ENCODE measurements at places on chromosomes 3 and 15.

- DNase-seq: peak; percentile 43
Measured at GRCh38 chr15:53586799-53587198, 172.7 kb downstream of the WDR72 start.

DNA sequence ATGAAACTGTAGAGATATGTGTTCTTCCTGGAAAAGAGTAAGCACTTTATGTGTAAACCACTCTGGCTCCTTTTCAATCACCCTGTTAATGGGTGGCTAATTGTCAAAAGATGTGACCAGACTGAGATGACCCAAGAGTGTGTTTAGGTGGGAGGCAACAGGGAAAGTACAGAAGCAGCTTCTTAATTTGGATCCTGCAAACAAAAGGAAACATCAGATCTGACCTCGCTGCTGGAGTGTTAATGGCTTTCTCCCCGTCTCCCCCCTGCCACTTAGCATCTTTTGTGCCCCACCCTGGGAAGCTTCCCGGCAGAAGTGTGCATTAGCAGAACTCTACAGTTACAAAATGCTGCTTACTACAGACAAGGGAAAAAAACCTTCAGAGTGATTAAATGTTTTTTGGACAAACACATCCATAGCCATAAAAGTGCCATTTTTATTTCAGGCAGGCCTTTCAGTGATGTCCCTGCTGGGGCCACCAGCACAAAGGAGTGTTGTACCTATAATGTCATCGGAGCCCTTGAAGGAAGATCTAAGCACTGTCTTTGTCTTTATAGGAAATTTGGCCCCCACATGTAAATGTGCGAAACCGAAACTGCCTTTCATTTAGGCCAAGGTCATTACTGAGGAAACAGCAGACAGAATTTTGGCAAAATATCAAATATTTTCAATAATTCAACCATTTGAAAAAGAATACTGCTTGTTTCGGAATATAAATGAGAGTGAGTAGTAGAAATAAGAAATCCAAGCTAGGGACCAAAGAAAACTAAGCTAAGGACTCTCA is 311.0 kb downstream of the WDR72 start:
- no peak for DNase-seq

- no peak for DNase-seq
Measured at GRCh38 chr3:111706527-111706926, 111.4 kb upstream of the ZBED2 start.

GRCh38 chr3:65146179-65146578 is 458.4 kb upstream of the ADAMTS9 start:
- DNase-seq: no peak

DNA sequence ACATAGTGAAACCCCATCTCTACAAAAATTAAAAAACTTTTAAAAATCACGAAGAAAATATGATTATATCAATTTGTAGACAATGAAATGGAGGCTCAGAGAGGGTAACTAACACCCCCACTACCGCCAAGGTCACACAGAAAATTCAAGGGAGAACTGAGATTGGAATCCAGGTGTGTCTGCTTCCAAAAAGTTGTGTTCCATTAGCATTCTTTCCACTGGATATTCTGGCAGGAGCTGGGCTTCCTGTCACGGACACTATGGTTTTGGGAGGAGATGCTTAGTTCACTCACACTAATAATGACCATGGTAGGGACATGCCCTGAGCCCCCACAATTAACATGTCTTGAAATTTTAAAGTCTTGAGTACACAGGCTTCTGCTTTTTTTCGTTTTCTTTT is 28.8 kb downstream of the CTSH start:
- DNase-seq: no peak

DNA sequence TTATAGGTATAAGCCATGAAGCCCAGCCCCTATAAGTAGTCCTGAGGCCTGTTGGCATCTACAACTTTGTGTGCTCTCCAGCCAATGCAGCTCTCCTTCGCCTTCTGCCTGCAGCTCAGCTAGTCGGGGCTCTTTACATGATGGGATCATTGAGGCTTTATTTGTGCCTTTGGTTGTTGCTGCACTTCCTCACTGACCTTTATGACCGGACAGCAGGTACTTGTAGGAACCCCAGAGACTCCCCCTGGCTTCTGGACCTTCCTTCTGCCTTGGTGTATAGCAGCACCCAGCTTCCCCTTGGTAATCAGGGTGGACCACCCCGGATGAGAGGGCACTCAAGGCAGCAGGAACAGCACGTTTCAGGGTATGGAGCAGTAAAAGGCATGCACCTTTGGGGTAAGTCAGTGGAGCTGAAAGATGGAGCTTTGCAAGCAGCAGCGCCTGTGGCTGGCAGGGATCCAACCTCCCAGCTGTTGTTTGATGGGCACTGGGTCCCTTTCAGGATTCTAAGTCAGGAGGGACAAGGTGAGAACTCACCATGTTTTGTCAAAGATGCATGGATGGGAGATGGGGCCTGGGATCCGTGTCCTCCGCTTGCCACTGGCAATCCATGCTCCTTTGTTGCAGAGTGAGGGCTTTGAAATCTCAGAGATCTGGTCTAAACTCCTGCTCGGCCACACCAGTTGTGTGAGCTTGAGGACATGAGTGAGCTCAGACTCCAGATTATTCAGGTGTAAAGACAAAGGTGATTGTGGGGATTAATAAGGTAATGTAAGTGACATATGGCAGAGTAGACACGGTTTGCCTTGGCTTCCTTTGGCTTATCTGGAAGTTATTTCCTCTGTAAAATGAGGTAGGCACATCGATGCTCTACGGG is 65.1 kb upstream of the KLF13 start:
- DNase-seq: no peak

- no peak for DNase-seq
Measured at GRCh38 chr3:8621872-8622271, 22.7 kb downstream of the SSUH2 start.

GRCh38 chr3:57120040-57120439 is 45.1 kb downstream of the IL17RD start:
- DNase-seq: no peak

- DNase-seq: no peak
Measured at GRCh38 chr15:79036323-79036722, 54.3 kb downstream of the RASGRF1 start.

- no peak for DNase-seq
Measured at GRCh38 chr3:158460926-158461325, 110.1 kb upstream of the MLF1 start.

GRCh38 chr15:63191895-63192618 is 2.7 kb downstream of the RAB8B start:
- peak; percentile 98 for DNase-seq

- DNase-seq: no peak
Measured at GRCh38 chr3:67946436-67946835, 292.0 kb upstream of the SUCLG2 start.

- DNase-seq: no peak
Measured at GRCh38 chr3:72820415-72820814, 27.8 kb downstream of the SHQ1 start.

- no peak for DNase-seq
Measured at GRCh38 chr15:55659481-55659880, 71.3 kb upstream of the PYGO1 start.

DNA sequence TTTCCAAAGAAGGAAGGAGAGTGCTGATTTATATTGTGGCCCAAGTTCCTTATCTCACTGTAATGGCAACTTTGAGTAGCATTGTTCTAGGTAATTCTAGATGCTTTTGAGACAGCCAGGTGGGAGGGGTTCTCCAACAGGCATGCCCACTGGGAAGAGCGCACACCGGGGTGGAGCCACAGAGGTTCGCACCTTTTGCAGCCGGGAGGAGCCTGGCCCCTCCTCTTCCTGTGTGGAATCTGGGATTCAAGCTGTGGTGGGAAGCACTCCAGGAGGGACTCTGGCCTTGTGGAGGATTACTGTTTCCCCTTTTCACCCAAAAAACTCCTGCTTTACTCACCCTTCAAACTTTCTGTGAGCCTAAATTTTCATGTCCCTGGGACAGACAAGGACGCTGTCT is 53.1 kb downstream of the CFAP20DC start:
- DNase-seq: no peak

- no peak for DNase-seq
Measured at GRCh38 chr15:71332431-71333004, 217.2 kb downstream of the THSD4 start.

GRCh38 chr3:52841211-52841980 is 6.6 kb upstream of the MUSTN1 start:
- DNase-seq: no peak

GRCh38 chr3:143410259-143410658 is 290.7 kb downstream of the CHST2 start:
- no peak for DNase-seq

DNA sequence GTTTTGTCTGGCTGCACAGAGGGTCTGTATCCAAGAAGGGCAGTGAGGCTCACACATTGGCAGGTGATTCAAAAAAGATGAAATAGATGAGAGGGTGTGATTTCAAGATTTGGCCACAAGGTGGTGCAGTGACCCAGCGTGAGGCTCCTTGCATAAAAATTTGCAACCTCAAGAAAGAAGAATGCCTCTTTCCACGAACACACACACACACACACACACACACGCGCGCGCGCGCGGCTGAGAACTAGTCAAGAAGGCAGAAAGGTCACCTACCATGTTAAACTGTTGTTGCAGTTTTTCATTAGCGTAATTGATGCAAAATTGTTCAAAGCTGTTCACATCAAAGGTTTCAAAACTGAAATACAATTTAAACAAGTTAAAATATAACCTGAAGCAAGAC is 39.2 kb downstream of the MYO5C start:
- peak; percentile 76 for DNase-seq

- peak; percentile 37 for DNase-seq
Measured at GRCh38 chr15:65189102-65189740, 4.1 kb upstream of the CLPX start.

- DNase-seq: no peak
Measured at GRCh38 chr3:144501467-144501866, 529.8 kb downstream of the DIPK2A start.

DNA sequence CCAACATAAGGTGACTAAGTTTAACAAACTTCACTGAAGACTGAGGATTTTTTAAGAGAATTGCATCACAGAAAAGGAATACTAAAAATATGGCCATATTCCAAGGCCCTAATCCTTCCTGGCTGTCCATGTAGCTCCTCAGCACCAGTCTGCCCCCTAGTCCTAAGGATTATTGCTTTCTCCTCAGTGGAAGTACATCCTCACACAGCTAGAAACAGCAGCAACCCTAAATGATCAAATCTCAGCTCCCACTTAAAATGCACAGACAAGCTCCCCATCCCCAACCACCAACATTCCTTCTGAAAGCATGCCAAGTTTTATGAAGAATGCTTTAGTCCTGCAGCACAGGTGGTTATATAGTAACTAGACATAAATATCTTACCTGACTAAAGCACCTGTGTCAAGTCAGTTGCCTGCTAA is 14.7 kb downstream of the ST3GAL6 start:
- no peak for DNase-seq

GRCh38 chr3:57003676-57004075 is 56.8 kb upstream of the SPATA12 start:
- no peak for DNase-seq
